ENCODE measurements at places on chromosomes 3 and 15.

- no peak for DNase-seq
These were observed 12.5 kb downstream of the P2RY14 start for GRCh38 chr3:151265866-151266265.

DNA sequence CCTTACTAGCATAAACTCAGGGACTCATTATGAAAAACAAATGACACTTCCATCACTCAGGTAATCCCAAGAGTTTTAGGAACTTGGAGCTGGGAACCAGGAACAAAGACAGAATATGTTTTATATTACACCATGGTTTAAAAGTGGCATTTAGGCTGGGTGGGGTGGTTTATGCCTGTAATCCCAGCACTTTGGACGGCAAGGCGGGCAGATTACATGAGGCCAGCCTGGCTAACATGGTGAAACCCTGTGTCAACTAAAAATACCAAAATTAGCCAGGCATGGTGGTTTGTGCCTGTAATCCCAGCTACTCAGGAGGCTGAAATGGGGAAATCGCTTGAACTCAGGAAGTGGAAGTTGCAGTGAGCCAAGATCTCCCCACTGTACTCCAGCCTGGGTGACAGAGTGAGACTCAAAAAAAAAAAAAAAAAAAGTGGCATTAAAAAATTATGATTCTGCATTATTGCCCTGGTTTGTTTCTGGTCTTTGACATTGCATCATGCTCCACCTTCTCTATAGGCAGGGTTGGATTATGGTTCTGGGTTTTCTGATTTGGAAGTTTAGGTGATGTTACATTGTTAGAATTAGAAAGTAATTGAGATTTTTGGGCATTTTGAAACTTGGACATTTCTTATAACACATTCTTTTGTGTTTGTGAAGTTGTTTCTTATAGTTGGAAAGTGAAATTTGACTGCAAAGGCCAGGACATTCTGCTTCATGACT, 19.0 kb downstream of the SQOR start:
- DNase-seq, result no peak

DNA sequence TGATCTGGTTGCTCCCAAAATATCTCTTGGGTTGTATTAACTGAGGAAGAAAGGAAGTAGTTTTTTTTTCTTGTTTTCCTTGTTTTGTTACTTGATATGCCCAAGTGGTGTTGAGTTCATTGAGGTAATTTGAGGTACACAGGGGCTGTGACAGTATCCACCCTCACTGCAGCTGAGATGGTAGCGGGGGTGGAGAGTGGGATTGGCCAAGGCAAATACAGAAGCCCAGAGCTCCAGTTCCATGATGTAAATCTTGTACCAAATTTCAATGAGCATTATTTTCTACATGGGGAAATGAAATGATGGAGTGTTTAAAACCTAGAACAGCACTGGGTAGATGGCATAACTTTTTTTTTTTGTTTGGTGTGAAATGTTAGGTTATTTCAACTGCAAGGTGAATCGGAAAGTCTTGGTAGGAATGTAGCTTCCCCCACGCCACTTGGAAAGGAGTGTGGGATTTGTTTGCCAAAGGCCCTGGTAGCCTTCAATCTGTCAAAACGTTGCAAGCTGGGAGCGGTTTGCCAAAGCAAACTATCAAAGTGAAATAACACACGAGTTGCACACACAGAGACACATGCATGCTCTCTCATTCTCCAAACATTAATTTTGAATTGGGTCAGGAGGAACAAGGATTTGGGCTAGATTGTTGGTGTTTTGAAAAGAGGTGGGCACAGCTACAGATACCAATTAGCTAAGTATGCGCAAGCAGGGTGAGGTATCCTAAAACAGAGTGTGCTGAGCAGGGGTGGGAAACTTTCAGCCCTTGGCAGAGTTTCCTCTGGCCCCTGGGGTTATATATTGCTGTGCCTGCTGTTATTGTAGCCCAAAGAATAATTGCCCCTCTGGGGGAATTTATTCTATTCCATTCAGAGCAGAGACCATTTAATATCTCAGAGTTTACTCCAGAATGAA, 34.6 kb downstream of the THSD4 start:
- no peak for DNase-seq

DNA sequence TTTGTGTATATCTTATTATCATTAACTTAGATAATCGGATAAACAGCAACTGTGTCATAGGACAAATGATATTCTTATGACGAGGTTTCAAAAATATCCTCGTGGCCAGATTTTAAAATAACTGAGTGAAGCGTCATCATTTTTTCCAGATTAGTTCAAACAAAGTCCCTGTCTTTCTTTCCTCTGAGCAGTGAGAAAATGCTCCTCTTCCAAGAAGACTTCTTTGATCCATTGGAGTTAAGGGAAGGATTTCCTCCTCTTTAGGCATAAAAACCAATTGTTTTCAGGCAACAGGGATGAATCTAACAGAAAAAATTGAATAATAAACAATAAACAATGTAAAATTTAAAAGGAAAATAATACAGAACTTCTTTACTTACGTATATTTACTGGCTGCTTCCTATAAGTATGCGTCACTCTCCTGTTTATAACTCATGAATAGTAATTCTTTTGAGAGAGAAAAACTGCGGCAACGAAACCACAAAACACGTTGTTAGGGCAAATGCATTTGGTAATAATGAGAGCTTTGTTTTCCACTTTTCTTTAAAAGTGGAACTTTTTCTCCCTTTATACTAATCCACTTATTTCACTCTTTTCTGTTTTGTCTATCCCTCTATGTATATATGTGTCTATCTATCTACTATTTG, 419.4 kb upstream of the ONECUT1 start:
- no peak for DNase-seq

- peak; percentile 85 for DNase-seq
These were observed at the start of gene TRIM59 for GRCh38 chr3:160449636-160450598. TSS of gene TRIM59 (minus strand) at chr3:160449786. CDS start at chr3:160439183, 10,603 bp downstream.

GRCh38 chr15:36062357-36062756, 516.4 kb upstream of the DPH6 start:
- no peak for DNase-seq

GRCh38 chr3:158702815-158703481, 29.3 kb downstream of the RARRES1 start:
- no peak for DNase-seq

- DNase-seq, result no peak
These were observed 178.5 kb upstream of the RASGRP1 start for GRCh38 chr15:38743147-38743546.

DNA sequence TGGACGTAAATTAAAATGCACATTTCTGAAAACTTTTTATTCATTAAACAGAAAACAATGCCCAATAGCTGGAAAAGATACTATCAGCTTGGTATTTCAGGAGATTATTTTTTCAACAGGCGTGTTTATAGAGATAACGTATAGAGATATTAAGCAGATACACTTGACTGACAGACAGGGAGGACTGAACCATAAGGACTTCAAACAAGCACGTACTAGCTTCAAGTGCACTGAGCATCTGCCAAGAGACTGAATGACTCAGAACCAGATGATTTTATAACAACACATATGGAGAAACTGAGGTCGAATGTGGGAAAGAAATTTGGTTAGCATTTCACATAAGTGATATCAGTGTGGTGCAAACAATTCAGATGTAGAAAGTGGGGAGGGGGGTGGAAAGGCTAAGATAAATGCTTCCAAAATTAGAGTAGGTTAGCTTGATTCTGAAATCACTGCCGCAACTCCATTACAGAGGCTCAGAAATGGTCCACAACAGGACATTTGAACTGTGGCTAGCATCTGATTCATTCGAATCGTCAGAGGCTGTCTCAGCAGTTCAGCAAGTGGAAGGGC, 103.5 kb downstream of the SEMA6D start:
- DNase-seq, result no peak

- no peak for DNase-seq
These were observed 10.3 kb upstream of the STAB1 start for GRCh38 chr3:52484680-52485461.

DNA sequence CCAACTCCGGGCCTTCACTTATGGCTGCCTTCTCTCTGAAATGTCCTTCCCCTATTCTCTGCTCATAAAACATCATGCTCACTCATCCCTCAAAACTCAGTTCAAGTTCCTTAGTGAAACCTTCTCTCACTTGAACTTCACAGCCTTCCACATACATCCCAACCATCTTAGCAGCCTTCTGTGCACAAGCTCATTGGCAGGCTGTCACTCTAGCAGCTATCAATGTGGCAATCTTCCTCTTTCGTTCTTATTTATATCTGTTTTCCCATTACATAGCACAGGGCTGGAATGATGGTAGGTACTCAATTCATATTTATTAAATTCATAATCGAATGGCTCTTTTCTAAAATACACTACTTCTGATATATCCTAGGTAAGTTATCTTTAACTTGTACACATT, 66.4 kb upstream of the MCTP2 start:
- DNase-seq, result no peak

GRCh38 chr3:52683611-52684010, 2.1 kb downstream of the PBRM1 start:
- DNase-seq, result no peak

DNA sequence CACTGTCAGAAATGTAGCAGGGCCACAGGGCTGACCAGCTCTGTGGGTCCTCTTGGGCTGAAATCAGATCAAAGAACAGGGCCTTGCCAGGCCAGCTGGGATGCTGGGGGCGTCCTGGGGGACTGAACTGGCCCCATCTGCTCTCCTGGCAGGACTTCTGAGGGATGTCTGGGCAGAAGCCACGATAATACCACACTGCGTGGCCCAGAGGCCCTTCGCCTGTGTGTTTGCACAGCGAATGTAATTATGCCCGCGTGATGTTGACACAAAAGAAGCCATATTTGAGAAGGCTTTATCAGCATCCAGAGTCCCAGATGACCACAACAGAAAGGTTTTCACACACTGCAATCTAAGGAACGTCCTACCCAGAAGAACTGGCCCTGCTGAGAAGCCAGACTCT, 174.0 kb downstream of the RAB11A start:
- no peak for DNase-seq

GRCh38 chr3:36678216-36679013, 85.9 kb downstream of the DCLK3 start:
- DNase-seq, result no peak

- DNase-seq, result no peak
These were observed 19.6 kb upstream of the TASOR start for GRCh38 chr3:56702490-56703315.

- no peak for DNase-seq
These were observed 227.6 kb upstream of the TBC1D5 start for GRCh38 chr3:17969985-17970568.

GRCh38 chr3:61649381-61650170, 88.2 kb downstream of the PTPRG start:
- DNase-seq, result no peak

DNA sequence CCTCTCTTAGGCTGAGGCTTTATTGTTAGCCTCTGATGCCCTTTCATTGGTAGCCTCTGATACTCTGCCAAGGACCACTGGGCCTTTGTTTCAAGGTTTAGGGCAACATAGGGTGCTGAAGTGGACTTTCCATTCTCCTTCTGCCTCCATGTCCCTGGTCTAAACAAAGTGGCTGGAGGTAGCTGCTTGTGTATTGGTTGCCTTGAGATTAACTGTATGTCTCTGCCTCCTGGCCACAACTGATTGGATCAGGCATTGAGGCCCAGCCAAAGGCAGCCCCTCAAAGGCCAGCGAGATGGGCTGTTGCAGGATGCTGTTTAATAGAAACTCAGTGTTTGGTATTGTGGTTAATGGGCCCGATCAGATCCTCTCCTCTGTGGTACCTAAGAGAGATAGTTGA, 77.9 kb upstream of the PRR23C start:
- DNase-seq, result no peak

GRCh38 chr3:56456117-56456516, 12.2 kb downstream of the ERC2 start:
- no peak for DNase-seq

DNA sequence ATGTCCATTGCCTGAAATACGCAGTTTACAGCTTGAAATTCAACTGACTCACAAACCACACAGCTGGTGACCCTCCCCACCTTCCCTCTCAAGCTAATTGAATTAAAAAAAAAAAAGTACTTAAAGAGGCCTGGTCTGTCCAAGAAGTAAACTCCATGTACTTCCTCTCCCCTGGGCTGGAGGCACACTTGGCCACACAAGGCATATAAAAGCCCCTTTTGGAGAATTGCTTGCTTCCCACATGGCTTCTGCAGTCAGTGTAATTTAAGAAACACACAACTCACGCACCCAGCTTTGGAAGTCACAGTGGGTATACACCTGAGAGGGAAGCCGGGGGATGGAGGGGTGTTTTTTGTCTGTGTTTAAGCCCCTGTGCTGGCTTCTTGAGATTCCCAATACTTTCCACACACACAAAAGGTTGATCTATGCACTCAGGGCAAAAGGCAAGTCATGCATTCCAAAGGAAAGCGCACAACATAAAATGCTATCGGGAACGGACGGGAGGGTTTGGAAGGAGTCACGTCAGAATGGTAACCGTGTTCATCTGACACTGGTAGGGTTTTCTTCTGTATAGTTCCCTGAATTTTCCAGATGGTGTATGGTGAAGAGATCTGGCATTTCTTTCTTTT, 106.6 kb upstream of the ALDH1A3 start:
- no peak for DNase-seq

- no peak for DNase-seq
These were observed 104.0 kb upstream of the ATP10A start for GRCh38 chr15:25967116-25967515.

DNA sequence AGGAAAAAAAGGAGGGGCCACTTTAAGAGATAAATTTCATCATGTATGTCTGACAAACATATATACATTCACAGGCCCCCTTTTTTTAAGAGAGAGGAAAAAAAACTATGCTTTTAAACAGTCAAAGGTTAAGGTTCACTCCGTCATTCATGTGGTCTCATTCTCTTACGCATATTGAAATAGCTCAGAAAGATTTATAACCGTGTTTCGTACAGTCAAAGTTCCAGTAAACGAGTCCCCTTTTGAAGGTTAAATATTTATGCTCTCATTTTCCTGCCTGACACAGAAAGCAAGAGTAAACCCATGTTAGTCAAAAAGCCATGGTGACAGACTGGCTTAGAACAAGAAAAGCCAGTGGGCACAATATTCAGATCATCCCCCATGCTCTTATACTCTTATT, 248.0 kb upstream of the ARRDC4 start:
- no peak for DNase-seq

DNA sequence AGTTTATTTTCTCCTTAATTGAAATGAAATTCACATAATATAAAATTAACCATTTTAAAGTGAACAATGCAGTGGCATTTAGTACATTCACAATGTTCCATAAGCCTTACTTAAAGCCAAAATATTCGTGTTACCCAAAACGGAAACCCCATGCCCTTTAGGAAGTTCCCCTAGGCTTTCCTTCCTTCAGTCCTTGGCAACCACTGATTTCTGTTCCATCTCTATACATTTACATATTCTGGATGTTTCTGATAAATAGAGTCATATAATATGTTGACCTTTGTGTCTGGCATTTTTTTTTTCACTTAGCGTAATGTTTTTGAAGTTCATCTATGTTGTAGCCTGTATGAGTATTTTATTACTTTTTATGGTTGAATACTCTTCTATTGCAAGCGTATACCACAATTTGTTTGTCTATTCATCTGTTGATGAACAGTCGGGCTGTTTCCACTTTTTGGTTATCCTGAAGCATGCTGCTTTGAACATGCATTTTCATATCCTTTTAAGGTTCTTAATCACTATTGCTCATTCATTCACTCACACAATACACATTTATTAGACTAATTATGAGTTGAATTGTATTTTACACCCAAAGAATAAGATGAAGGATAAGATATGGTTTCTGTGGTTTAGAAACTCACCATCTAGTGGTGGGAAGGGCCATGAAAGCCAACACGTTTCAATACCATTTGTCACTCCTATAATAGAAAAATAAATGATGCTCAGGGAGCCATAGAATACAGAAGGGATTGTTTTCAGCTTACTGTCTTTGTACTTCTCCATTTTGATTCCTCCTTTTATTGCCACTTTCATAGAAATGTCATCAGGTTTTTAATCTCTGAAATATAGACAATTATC, 408.2 kb upstream of the CBLB start:
- DNase-seq, result no peak
